CD4-positive, alpha-beta T cell (primary cell): ENCODE measurements at places on chromosomes 2 and 18.

GRCh38 chr2:104091894-104092293 lies 762.0 kb upstream of the POU3F3 start:
- DNase-seq, result no peak

- no peak for DNase-seq
Measured at GRCh38 chr2:67318031-67318430, 79.1 kb upstream of the ETAA1 start.

DNA sequence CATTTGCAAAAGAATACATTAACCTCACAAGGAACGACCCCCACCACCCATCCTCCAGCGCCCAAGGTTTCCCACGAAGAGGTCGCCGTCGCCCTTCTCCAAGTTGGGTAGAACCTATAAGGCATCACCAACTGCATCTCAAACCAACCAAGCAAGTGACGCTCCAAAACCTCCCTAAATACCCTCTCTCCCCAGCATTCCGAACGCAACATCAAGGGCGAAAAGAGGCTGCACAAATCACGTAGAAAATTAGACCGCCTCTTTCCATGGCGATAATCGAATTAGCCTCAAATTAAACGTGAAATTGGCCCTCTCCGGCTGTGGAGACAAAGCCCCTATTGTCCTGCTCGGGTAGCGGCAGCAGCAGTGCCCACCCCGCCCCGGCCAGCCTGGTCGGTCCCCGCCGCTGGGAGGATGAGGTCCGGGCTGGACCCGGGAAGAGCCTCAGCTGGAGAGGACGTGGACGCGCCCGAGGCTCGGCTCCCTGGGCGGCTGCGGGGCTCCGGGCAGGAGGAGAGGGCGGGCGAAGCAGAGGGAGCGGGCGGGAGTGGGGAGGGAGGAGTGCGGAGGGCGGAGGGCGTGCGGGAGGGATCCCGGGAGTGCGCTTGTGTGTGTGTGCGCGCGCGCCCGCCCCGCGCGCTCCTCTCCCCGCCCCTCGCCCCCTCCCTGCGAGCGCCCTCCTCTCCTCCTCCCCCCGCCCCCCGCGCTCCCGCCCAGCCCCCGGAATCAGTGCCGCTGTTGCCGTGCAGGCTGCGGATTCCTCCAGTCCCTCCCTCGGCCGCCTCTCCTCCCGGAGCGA lies at the start of gene SPTBN1:
TSS of gene SPTBN1 (plus strand) at position 765 of the 799 bp plus-strand sequence. CDS start 70,092 bp downstream, outside the sequence.
- no peak for DNase-seq

DNA sequence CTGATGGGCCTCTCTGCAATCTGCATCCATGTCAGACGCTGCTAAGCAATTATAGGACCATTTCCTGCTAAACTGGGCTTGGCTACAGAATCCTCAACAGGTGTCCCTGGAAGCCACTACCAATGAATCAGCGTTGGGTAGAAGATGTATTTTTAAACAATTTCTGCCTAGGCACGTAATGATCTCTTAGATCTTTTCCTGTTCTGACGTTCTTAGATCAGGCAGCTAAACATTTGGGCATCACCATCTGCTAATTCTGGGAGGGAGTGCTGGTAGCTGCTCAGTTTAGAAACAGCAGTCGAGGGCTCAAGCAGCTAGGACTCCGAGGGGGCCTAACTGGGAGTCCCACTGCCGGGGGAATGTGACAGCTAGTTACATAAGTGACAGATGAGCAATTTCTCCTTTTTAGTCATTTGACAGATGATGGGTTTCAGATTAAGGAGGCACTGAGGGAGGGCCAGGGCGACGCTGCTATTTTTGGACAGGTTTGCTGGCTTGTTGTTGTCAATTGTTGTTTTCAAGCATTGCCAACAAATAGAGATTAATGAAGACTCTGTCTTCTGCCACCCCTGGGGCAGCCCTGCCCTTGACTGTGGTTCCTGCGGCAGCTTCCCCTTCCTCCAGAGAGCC lies 92.7 kb downstream of the MRO start:
- DNase-seq, result no peak

DNA sequence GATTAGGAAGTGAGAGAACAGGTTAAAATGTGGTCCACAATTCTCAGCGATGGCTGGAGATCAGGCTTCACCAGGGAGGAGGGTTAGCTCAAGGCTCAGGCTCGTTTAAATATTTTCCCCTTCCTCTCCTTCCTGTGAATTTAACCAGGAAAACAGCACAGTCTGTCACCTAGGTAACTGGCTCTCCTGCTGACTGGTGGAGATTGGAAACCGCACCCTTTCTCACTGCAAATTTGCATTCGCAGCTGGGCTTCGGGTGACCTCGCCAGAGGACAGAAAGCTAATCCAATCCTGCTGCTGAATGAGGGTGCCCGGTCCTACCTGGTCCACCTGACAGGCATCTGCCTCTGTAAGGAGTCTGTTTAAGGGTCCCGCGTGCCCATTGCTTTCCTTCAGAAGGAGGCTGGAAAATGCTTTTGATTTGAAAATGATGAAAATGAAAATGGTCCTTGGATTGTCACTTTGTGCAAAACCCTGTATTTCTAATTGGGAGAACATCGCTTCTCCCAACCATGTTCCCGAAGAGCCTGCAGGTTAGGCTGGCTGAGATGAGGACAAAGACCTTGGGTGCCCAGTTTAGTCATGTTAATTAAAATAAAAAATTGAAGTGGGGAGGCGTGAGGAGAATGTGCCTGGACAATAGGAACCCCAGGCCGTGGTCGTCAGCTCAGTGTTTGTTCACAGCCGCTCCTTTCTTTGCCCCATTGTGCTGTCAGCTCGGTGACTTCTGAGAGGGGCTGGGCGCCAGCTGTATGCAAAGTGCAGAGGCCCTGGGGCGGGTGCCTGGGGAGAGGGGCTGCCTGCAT lies 43.4 kb upstream of the MTCL1 start:
- no peak for DNase-seq

DNA sequence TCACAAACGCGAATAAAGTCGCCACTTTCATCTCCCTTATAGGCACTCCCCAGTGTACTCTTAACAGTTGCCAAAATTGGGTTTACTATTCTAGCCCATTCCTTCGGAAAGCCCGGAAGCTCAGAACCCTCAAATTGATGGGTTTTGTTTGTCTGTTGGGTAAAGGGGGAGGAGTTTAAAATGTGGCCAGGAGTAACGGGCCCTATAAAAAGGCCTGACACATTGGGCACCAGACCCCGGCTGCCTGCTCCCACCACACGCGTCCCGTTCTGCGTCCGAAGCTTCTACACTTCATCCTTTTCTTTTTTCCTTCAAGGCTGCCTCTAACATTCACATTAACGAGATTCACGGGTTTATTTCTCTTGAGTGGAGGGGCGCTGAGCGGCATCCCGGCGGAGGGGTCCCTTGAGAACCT lies 837 bp downstream of the NHEJ1 start:
- DNase-seq, result no peak

- no peak for DNase-seq
Measured at GRCh38 chr2:205401511-205401910, 280.8 kb upstream of the NRP2 start.

GRCh38 chr2:43274055-43274454 lies 47.6 kb upstream of the ZFP36L2 start:
- no peak for DNase-seq

GRCh38 chr2:211864328-211864727 lies 674.3 kb downstream of the ERBB4 start:
- DNase-seq, result no peak

DNA sequence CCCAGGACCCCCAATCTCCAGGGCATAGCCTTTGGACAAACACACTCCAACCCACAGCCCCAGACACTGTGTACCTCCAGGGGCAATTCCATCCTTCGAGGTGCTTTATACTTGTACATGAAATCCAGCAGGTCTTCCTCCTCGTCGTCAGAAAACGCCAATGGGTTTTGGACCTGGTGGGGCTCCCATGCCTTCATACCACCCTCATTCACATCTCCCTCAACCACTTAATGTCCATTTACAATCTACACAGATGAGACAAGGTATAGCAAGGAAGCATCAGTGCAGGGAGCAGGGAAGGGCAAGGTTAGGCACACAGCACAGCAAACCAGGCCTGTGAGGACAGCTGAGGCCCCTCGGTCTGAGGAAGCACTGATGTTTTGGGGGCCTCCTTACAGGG lies 20.6 kb downstream of the MRPL35 start:
- DNase-seq, result no peak

DNA sequence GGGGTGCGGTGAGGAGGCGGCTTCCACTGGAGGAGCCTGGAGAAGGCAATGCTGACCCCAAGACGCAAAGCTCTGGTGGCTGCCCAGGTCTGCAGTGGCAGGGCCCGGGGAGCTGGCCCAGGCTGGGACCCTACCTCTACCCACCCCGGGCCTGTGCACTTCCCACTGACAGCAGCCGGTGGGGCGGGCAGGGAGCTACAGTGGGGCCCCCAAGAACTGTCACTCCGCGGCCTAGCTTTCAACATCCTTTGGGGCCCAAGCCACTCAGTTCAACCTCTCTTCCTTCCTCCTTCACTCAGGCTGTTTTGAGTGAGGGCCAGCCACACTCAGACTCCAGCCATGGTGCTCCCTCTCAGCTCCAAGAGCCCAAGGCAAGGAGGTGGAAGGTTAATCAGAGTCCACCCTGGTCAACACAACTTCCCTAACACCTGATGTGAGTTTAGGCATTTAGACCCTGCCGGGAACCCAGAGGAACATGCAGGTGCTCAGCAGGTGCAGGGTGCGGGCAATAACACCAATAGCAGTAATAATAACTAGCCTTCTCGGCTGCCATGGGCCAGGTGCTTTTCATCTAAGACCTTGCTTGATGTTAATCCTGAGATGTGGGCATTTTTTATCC lies 93.6 kb downstream of the ZFP36L2 start:
- no peak for DNase-seq

GRCh38 chr18:25503567-25504081 lies 151.7 kb upstream of the ZNF521 start:
- DNase-seq, result no peak
